ENCODE measurements at places on chromosomes 3 and 15.
A peak's percentile ranks its signal among the peaks of the same experiment; 100 is the strongest.

- no peak for DNase-seq
Observed at GRCh38 chr3:137647179-137647578, 116.9 kb upstream of the SOX14 start.

DNA sequence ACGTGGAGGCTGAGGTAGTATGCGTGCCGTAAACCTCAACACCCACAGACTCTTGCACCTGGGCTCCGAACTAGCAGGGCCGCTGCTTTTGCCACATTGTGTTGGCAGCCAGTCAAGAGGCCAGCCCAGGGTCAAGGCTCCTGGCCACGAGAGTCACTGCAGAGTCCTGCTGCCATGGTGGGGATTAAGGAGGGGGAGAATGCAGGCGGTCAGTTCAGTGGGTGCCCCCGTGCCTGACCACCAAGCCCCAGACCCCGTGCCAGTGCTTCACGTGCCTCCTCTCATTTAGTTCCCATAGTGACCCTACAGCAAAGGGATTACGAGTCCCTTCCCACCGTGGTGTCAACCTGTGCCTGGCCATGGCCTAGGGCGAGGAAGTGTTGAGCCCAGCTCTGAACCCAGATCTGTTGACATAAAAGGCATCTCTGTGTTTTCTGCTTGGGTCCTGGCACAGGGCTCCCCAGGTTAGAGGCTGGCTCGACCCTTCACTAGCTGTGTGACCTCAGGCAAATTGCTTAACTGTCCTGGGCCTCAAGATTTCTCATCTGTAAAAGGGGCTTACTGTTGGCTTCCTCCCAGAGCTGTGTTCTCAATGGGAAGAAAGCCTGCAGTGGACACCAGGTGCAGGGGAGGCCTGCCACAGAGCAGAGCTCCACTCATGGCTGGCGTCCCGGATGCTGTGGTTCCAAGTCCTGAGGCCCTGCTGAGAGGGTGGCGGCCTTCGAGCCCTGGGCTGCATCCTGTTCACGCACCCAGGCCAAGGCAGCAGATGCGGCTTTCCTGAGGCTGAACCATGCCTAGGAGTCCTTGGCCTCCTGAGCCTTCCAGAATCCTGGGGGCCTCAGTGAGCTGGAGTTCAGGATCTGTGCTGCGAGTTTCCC is 32.8 kb downstream of the FBLN2 start:
- DNase-seq = no peak

DNA sequence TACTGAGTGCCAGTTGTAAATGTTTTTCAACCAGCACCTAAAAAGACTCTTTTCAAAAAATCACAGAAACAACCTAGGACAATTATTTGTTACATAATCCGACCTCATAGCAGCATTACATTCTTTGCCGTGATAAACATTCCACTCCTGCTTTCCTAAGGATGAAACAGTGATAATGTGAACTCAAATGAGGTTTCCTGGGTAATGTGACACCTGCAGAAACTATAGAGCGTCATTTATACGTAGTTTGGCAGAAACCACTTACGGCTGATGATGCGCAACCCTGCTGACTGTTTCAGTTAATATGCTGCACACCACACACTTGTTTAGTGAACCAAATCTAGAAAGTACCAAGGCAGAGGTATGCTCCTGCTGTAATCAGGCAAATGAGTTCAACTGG is 55.8 kb downstream of the SEMA6D start:
- DNase-seq = no peak

GRCh38 chr15:48929661-48930060 is 34.1 kb downstream of the SHC4 start:
- DNase-seq = no peak

DNA sequence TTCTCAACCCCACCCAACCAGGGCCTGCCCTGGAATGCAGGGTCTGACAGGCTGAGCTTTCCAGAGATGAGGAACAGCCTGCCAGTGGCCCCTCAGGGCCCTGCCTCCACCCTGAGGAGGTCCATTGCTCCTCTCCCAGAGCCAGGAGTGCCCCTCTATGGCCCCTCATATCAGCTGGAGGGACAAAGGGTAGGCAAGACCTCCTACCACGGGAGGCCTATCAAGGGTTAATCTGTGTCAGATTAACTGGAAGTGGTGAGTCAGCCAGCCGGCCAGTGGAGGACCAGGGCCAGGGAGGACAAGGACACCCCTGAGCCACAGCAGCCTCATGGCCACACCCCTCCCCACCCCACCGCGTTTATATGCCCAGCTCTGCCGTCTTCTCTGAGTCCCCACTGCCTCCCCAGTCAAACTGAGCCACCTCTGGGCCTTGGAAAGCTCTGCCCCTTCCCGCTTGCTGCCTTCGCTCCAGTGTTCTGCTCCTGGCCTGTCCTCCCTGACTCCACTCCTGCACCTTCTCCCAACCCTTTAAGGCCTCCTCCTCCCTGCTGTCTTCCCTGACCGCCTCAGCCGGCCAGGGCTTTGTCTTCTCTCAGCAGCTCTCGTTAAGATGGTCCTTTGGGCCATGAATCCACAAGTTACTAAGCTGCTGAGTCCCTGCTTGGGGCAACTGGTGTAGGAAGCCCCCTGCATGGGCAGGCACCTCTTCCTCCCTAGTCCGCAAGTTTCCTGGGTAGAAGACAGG is 6.5 kb downstream of the CCDC33 start:
- DNase-seq = no peak

GRCh38 chr15:60523056-60523455 is 44.1 kb upstream of the ICE2 start:
- no peak for DNase-seq

- DNase-seq = no peak
Observed at GRCh38 chr15:20340931-20341661, 200.5 kb downstream of the GOLGA6L6 start.

GRCh38 chr3:163878396-163878795 is 1199.9 kb downstream of the SI start:
- DNase-seq = no peak

DNA sequence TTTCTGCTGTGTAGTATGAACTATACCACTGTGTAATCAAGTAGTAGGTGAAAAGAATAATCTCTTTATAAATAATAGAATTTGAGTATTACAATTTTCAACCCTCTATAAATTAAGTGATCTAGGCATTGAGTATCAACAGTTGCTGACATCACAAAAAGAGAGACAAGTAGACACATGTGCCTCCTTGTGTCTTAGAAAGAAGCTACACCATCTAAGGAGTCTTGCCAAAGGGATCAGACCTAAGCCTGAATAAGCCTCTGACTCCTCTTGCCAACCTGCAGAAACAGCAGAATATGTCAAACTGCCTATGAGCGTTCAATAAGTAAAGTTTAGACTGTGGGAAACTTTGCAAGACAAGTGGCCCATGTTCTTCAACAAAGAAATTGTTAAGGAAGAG is 5.8 kb upstream of the MTMR10 start:
- no peak for DNase-seq

GRCh38 chr3:50028346-50028745 is 60.4 kb upstream of the RBM5 start:
- DNase-seq = no peak

GRCh38 chr3:184568924-184569829 is 7.6 kb downstream of the EPHB3 start:
- peak; percentile 56 for DNase-seq

- DNase-seq = no peak
Observed at GRCh38 chr3:53696401-53697172, 149.6 kb downstream of the CHDH start.

Data from midbrain (tissue), 1 donor.